Neural crest cell (in vitro differentiated cells): ENCODE measurements at places on chromosomes 7 and 10.

DNA sequence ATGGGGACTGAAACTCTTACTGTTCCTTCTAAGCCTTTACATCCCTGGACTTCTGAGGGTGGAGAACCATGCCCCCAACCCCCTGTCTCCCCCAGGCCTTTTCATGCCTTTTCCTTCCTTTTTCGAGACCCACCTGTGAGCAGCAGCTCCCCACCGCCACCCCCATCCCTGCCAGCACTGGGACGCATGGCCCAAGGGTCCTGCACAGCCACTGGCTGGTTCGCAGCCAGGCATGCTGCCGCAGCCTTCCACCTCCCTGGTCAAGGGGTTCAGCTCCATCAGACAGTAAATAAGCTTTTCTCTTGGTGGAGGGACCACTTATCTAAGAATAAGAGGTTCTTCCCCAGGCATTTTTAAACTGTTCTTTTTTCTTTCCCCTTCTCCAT, 584.4 kb downstream of the GRM8 start:
- no peak for DNase-seq

DNA sequence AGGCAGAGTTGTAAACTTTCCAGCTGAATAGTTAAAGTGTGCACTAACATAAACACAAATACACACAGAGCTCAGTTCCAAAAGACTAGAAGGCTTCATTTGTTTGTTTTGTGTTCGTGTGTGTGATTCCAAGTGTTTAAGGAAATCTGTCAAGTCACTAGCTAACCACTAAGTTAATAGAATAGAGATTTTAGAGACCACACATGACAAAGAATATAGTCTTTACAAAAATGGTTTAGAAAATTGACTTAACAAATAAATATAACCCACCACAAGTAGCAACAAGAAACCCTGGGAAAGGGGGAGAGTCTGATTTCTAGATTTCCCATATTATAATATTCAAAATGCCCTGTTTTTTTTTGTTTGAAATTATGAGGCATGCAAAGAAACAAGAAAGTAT, 209.4 kb downstream of the FZD1 start:
- no peak for DNase-seq

DNA sequence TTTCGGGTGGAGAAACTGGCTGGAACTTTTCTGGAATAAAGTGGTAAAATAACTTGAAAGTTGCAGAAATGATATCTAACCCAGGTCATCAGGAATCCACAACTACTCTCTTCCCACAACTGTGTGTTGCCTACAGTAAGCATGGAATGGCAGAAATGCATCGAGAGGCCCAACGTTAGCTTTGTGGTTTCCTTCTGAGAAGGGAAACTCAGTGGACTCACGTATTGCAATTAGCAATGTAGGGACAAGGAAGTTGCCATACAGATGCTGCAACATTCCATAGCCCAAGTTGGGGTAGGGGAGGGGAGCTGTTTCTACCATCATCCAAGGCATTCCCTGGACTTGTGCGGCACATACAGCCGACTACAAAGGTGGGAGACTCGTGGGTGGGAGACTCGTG, 1.9 kb downstream of the PON1 start:
- DNase-seq = no peak

DNA sequence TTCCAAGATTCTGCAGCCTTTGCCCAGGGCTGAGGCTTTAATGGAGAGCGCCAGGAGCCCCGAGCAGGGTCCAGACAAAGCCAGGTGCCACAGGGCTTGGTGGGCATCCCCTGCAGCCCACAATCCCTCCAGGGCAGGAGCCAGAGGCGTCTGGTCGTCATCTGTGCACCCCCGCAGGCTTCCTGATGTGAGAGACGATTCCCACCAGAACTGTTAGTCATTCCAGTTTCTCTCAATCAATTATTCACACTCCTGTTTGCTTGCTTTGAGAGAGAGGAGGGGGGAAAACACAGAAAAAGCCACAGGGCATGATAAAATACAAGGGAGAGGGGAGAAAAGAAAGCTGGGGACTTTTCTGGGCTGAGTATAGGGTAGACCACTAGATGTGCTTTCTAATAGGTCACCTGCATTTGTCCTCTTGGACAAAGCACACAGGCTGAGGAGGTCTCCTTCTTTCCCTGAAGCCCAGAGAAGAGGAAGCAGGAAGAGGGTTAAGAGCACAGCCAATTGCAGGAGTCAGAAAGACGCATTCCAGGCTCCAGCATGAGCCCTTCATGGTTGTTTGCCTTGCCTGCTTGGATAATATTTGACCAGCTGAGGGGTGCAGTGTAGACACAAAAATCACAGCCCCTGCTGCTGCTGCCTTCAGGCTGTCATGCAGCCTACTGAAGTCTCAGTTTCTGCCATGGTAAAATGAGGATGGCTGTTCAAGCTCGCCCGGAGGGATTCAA, 194.4 kb downstream of the PLXNA4 start:
- DNase-seq = no peak

- DNase-seq = no peak
These were observed 23.4 kb upstream of the DMTF1 start for GRCh38 chr7:87128861-87129267.

- DNase-seq = no peak
These were observed 130.4 kb upstream of the HPS1 start for GRCh38 chr10:98577168-98577567.

- DNase-seq = no peak
These were observed 3.3 kb downstream of the IMMP2L start for GRCh38 chr7:111558991-111559390.

GRCh38 chr10:9305018-9305655, 1250.6 kb downstream of the GATA3 start:
- no peak for DNase-seq

DNA sequence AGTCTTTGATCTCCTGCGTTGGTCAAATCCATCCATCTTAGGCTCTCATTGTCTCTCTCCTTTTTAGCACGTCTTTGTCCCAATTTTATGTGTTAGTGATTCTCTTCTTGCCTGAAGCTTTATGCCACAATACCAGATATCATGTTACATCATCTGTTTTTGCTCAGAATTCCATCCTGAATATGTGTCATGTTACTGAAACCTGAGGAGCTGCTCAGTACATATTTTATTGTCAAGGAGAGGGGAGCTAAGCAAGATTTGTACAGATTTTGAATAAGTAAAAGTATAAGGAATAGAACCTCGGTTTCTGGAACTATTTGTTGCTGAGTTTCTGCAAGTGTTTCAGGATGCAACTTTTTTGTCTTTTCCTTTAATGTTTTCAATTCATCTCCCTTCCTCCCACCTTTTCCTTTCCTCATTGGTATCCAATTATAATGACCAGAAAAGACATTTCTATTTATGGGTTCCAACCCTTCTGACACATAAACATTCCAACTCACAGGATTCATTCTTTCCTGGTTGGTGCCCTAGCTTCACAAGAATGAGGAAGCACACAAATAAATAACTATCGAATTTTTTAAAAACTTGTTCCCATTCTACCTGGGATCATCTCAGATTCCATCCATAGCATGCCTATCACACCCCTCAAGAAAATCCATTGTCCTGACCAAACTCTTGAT, 291.8 kb downstream of the CRPPA start:
- no peak for DNase-seq

DNA sequence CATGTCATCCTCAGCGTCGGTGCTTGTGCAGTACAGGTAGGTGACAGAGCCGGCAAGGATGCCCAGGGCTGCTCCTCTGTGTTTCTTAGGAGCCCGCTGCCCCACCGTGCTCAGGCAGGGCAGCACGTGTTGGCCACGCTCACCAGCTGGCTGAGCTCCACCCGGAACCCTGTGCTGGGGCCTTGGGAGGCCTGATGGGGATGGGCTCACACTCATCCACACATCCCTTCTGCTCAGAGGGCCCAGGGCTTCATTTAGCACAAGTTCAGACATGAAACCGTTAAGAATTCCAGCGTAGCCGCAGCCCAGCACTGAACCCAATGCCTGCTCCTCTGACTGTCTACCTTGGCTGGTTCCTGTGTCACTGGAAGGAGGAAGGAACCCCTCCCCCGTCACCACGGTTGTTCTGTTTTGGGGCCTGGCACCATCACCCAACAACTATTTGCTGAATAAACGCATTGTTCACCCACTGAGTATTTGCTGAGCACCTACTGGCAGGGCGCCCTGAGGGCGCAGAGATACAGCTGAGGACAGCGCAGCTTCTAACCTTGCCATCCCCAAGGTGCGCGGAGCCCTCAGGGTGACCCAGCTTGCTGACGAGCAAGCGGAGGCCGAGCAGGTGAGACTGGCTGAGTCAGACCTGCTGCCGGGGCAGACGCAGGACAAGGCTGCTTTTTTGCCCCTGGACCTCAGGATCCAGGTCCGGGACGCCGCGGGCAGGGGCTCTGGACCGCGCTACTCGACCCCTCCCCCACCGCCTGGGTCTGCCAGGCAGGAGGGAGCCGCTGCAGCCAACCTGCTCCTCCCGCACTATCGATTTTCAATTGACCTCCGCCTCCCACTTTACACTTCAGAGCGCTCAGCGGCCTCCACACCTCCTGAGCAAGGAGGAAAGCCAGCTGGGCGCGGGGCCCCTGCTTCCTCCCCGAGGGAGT, 50.6 kb upstream of the RET start:
- no peak for DNase-seq

DNA sequence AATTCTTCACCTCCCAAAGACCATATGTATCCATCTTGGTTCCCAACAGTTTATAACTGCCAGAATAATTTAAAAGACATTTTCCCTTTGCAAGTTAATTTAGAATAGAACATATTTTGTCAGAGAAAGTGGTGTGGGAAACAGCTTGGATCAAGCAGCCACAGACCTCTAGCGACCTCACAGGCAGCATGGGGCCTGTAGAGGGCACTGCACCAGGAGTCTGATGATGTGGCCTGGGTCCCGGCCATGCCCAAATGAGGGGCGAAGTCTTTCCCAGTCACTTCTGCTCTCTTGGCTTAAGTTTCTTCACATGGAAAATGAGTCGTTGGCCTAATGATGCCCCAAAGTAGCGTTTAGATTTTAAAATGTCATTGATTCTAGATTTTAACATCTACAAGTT, 243.2 kb downstream of the SDK1 start:
- no peak for DNase-seq

DNA sequence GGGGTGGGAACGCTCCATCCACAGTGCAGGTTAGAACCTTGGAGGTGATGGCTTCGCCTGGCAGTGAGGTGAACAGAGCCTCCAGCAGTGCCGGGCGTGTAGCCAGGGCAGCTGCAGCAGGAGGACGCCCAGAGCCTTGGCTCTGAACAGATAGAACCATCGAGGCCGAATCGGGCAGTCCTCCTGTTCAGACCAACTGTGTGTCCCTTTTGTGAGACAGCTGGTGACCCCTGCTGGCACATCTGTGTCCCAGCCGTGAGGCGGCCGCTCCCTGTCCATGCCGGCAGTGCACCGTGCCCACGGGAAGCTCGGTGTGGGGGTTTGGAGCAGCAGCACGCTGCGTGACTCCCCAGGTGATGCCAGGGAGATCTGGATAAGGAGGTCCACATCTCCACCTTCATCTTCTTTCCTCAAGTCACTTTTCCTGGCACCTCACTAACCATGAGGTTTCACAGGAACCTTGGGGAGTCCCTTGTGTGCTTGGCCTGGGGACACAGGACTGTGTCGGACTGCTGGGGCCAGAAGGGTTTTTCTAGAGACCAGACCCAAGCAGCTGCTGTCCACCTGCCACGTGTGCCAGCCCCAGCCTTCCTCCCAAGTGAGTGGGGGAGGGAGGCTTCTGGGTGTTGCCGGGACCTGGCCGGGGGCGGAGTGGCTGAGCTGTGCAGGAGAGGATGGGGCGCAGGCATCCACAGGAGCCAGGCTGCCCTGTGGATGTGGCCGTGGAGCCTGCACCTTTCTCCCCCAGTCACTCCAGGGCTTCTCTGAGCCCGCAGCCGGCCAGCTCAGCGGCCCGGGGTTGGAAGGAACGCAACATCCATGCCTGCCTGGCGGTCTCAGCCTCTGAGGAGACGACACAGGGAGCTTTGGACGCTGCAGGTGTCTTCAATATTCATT, 69.4 kb downstream of the DNAJB6 start:
- DNase-seq = no peak

GRCh38 chr7:103810112-103810744, 179.2 kb downstream of the RELN start:
- DNase-seq = no peak

DNA sequence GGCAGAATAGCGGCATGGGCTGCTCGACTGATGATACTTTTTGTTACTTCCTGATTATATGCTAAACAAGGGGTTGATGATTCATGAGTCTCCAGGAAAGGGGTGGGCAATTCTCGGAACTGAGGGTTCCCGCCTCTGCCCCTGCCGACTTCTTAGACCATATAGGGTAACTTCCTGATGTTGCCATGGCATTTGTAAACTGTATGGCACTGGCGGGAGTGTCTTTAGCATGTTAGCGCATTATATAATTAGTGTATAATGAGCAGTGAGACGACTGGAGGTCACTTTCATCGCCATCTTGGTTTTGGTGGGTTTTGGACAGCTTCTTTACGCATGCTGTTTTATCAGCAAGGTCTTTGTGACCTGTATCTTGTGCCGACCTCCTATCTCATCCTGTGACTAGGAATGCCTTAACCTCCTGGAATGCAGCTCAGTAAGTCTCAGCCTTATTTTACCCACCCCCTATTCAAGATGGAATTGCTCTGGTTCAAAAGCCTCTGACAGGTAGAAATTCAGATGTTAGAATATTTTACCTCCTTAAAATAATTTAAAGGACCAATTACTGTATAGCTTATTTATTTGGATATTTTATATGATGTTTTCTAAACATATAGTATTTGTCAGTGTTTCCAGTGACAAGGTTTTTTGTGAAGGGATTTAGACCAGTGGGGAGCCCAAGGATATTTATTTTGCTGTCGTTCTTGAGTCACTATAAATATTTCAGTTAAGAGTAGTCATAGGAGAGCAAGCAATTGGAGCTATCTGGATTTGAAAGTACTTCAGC, 90.1 kb upstream of the PIK3CG start:
- DNase-seq = no peak

- DNase-seq = no peak
These were observed 203.6 kb downstream of the MACC1 start for GRCh38 chr7:20013536-20013935.

- no peak for DNase-seq
These were observed 363.9 kb downstream of the MALRD1 start for GRCh38 chr10:19412531-19412930.

- DNase-seq = no peak
These were observed 17.7 kb upstream of the OPALIN start for GRCh38 chr10:96376483-96376882.

GRCh38 chr7:157831143-157831905, 494.5 kb downstream of the DNAJB6 start:
- no peak for DNase-seq
